ENCODE measurements at places on chromosomes 6 and 20.

GRCh38 chr20:51562027-51562331 is 19.5 kb upstream of the NFATC2 start:
- DNase-seq = no peak

GRCh38 chr6:138528137-138528536 is 28.8 kb upstream of the NHSL1 start:
- DNase-seq = no peak

GRCh38 chr6:161829291-161829729 is 555.4 kb upstream of the AGPAT4 start:
- DNase-seq = no peak

GRCh38 chr6:82506526-82506925 is 142.9 kb downstream of the TPBG start:
- DNase-seq = no peak

DNA sequence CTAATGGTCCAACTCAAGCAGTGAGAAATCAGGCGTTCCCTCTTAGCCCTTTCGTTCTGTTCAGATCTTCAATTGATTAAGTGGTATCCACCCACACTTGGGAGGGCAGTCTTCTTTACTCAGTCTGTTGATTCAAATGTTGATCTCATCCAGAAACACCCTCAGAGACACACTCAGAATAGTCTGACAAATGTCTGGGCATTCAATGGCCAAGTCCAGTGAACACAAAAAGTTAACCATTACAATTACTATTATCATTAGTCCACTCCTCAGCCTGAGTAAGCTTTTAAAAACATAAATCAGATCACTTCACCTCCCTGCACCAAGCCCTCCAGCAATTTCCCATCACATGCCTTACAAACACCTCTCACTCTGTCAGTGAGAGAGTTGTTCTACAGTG is 423.2 kb downstream of the RFPL4B start:
- no peak for DNase-seq

GRCh38 chr6:330948-331347 is 38.7 kb downstream of the DUSP22 start:
- DNase-seq = no peak

GRCh38 chr20:12598894-12599293 is 409.9 kb upstream of the SPTLC3 start:
- DNase-seq = no peak

DNA sequence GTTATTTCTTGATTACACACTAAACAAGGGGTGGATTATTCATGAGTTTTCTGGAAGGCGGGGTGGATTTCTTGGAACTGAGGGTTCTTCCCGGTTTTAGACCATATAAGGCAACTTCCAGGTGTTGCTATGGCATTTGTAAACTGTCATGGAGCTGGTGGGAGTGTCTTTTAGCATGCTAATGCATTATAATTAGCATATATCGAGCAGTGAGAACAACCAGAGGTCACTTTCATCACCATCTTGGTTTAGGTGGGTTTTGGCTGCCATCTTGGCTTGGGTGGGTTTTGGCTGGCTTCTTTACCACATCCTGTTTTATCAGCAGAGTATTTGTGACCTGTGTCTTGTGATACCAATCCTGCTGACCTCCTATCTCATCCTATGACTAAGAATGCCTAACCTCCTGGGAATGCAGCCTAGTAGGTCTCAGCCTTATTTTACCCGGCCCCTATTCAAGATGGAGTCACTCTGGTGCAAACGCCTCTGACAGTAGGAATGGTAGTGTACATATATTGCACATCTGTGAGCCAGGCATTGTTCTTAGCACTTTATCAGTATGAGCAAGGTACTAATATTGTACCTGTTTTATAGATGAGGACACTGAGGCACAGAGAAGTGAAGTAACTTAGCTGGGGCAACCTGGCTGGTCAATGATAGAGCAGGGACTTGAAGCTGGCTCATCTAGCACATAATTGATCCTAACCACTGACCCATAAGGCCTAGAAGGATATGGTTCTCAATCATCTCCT is 203.7 kb downstream of the NFATC2 start:
- no peak for DNase-seq

DNA sequence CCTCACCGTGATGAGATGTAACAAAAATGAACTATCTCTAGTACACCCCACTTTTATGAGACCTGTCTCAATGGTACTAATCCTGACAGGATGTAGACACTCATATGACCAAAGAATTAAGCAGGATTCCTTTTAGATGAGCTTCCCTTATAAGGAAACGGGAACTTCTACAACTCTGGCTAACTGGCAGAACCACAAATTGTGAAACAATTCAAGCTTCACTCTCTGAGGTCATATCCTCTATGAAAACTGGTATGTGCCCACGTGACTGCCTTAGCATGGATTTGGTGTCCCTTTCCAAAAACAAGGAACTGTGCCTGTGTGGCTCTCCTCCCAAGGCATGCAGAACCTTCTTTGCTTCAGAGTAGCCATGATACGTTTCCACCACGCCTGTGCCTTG is 14.1 kb upstream of the CPNE5 start:
- DNase-seq = no peak

- DNase-seq = peak; percentile 94
These were observed 32.8 kb upstream of the GMPR start for GRCh38 chr6:16205377-16206144.

DNA sequence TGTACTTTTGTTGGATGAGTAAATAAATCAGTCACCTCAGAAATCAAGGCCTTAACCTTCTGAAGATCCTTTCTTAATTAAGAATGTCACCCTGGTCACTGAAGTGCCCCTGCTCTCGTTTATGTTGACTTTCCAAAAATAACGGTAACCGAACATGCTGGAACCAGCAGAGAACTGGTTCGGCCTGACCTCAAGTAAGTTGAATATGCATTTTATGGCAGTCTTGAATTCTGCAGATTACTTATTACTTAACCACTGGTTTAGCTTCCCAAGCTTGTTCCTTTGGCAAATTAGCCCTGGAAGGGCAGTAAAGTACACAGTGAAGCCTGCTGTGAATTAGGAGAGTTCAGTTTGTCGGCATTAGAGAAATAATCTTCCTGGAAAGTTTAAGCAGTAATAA is 12.2 kb downstream of the MAPRE1 start:
- no peak for DNase-seq
